HFFc6 (cell line): ENCODE measurements at places on chromosomes 16 and 17. TPM values are rescaled to one million over a fixed set of nuclear protein-coding genes. Genes with fewer than 3 reads are reported as not detected.

GRCh38 chr17:31460226-31460721, 68.8 kb downstream of the RAB11FIP4 start:
- no peak for DNase-seq

DNA sequence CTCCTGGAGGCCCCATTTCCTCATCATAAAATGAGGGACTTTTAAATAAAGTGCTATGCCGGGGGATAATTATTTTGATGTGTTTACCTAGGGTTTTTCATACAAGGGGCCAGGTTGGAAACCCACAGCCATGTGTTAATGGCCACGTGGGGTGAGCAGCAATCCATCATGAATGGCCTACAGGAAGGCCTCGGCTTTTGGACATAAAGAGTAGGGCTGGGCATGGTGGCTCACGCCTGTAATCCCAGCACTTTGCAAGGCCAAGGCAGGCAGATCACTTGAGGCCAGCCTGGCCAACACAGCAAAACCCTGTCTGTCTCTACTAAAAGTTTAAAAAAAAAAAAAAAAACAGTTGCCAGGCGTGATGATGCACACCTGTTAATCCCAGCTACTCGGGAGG, 40.3 kb downstream of the MEAK7 start:
- DNase-seq, result no peak

The TBC1D3I gene
- total RNA-seq, result 0.33 TPM in 1 of 3 replicates, not detected in the others

The BORCS6 gene
- total RNA-seq, result 4.9 to 6.5 TPM (median 6.0 TPM) in 3 replicates

The MMP25 gene
- total RNA-seq, result 0.15 TPM in 1 of 3 replicates, not detected in the others

The HOXB8 gene
- not detected in 3 replicates for total RNA-seq
